ENCODE measurements at places on chromosomes 1 and 21.

DNA sequence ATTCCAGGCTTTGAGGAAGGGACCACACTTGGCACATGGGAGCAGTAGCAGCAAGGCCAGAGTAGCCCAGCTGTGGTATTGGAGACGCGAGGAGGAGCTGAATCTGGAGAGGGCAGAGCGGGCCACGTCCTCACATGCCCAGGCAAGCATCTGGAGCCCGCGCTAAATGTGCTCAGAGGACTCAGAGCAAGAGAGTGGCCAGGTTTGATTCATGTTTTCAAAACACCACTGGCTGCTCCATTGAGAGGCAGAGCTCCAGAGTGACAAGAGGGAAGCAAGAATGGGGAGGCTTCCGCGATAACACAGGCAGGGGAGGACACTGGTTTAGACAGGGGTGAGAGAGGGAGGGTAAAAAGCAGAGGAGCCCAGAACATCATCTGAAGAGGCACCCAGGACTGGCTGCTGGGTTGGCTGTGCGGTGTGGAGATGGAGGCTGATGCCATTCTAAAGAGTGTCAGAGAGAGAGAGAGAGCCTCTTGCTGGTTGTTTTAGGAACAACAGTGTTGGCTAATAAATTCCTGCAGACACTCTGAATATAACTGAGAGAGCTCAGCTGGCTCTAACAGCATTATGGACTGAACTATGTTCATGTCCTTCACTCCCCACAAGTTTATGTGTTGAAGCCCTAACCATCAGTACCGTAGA, 32.3 kb downstream of the RCAN1 start:
- no peak for DNase-seq

DNA sequence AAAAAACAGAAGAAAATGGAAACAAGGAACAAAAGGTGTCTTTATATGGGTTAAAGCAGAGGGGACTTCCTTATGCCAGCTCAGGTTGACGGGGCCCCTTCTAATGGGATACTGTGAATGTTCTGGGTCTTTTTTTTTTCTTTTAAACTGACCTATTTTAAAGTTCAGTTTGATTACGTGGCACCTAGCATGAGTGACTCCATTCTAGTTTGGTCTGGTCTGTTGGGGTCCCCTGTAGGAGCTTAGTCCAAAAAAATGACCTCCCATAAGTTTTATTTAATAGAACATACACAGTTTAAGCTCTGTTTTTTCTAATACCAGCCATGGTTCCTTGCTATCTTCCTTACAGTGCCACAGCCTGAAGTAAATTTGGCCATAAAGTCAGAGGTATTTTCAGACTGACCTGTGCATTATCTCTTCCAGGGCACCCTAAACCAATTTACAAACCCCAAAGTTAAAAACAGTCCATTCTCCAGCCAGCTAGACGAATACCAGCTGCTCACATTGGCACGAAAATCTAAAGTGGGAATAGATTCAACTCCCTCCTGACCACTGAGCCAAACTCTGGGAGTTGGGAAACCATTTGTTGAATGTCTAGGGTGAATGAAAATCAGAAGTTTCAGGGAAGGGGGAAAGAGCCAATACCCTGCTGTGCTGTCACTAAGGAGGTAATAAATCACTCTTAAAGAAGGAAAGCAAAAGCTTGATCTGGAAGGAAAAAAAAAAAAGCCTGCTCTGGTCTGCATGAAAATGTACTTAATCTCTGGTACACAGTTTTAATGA, 42.4 kb downstream of the AKNAD1 start:
- DNase-seq: no peak

- no peak for DNase-seq
Observed at GRCh38 chr1:218850367-218850766, 323.3 kb upstream of the LYPLAL1 start.

DNA sequence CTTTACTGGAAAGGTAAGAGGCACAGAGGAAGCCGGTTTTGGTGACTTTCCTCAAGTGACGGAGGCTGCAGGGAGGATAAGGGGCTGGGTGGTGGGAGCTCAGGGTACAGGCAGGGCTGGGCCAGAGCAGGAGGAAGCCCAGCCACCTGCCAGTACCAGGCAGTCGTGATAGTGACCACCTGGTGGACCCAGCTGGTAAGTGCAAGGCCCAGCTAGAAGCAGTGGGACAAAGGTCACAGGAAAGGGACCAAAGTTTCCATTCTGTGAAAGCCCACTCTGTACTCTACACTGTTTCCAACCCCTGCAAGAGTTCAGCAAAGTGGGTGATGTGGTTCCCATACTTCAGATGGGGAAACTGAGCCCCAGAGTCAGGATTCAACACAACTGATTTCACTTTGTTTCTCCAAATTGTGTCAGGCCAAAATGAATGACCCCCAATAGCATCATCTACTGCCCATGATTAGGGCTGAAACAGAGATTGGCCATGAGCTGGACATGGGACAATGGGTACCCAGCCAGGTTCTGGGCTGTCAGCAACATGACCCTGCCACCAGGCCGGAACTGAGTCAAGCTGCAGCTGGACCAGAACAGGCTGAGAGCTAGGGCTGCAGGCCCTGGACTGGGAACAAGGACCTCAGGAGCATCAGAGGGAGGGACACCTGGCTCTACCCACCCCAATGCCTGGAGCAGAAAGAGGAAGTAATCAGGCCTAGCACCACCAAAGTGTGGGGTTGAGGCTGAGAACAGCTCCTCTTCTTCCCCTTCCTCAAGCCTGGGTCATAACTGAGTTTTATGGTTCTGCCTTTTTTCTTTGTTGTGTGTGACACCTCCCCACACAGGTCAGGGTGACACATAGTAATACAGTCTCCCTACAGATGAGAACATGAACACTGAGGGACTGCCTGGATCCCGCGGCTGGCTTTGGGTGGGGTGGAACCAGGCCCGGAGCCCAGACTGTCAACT, 50.2 kb downstream of the KCNN3 start:
- no peak for DNase-seq

- DNase-seq: no peak
Observed at GRCh38 chr1:161089938-161090337, 580 bp upstream of the NECTIN4 start.

DNA sequence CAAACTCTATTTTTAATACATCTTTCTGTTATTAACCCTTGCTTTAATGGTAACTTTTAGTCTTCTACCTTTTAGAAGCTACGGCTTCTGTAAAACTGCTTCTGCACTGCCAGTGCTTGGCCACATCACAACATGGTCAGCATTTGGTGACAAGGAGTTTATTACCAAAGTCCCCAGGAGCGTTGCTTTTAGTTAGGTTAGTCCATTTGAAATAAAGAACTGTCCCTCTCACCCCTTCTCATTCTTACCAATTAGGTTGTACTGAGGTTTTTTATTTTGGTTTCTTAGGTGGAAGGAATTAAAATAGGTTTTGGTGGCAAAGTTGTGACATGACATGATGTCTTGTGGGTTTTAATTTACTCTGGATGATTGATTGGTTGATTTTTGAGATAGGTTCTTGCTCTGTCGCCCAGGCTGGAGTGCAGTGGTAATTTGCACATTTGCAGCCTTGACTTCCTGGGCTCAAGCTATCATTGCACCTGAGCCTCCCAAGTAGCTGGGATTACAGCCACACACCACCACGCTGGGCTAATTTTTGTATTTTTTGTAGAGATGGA, 39.2 kb downstream of the SPEN start:
- no peak for DNase-seq

DNA sequence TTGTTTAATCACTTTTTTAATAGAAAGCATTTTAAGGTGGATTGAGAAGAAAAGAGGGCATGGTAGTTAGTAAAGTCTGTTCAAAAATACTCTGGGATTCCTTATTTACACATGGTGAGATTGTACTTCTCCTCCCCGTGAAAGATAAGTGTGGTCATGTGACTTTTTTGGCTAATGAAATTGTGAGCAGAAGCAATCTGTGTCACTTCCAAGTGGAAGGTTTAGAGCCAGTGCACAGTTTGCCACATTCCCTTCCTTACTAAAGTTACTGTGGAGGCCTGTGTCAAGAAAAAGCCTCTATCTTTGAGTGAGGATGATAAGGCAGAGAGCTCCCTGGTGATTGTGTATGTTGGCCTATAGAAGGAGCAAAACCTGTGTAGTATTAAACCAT, 471.3 kb downstream of the OMA1 start:
- DNase-seq: no peak

- DNase-seq: no peak
Observed at GRCh38 chr1:212782422-212783154, 9.0 kb downstream of the NSL1 start.

DNA sequence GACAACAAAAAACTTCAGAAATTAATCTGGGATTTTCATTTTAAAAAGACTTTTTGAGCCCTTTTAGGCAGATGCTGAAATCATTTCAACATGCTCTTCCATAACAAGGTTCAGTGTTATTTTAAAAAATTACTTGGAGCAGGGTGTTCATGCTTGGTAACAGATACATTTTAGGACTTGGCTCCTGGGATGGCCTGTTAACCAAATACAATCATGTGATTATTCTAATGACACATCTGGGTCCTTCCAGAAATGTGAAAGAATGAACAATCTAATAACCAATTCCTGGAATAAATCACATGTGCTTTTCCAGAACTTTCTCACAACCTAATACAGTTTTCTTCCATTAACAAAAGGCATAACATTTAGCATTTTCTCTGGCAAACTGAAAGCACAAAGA, 379.8 kb upstream of the RUNX1 start:
- DNase-seq: no peak

GRCh38 chr1:52203935-52204625, 62.2 kb downstream of the ZFYVE9 start:
- no peak for DNase-seq

DNA sequence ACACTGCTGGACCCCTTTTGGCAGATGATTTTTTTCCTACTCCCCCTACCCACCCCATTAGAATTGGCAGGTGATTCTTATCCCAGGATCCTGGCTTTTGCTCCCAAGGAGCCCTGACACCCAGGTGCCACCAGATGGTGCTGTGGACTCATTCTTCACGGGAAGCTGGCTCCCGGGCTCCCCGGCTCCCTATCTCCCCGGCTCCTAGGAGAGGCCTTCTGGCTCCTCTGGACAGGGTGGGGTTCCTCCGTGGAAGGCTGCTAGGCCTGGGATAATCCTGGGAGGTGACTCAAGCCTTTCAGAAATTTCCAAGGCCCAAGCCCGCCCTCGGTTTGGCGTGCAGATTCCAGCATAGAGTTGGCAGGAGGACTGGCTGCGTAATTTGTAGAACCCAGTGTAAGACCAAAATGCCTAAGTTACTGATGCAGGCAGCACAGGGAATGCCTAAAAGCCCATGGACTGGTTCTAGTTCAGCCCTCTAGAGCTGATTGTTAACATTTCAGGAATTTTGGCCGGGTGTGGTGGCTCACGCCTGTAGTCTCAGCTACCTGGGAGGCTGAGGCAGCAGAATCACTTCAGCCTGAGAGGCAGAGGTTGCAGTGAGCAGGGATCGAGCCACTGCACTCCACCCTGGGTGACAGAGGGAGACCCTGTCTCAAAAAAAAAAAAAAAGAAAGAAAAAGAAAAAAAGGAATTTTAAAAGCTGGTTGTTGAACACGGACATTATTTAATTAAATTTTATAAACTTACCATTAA, 6.8 kb upstream of the BSDC1 start:
- no peak for DNase-seq

GRCh38 chr1:246117066-246117791, 389.9 kb downstream of the SMYD3 start:
- DNase-seq: no peak

DNA sequence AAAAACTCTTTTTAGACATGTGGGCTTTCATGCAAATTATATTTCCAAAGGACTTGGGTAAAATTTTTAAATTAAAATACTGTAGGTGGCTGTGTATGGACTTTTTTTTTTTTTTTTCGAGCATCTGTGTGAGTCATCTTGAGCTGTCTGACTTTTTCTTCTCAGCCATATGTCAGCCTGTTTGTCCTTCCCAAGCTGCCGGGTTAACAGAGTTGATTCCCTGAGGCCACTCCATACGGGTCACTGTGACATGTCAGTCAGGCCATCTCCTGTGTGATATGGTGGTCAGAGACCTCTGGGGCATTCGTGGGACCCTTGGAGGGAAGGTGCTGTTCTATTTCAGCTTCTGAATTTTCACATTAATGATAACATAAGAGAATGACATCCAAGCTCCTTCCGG, 148.3 kb downstream of the KCNJ6 start:
- no peak for DNase-seq

GRCh38 chr1:247548769-247549182, at the start of gene GCSAML:
TSS of gene GCSAML (plus strand) at chr1:247549134. CDS start at chr1:247549192, 58 bp downstream.
- DNase-seq: no peak

DNA sequence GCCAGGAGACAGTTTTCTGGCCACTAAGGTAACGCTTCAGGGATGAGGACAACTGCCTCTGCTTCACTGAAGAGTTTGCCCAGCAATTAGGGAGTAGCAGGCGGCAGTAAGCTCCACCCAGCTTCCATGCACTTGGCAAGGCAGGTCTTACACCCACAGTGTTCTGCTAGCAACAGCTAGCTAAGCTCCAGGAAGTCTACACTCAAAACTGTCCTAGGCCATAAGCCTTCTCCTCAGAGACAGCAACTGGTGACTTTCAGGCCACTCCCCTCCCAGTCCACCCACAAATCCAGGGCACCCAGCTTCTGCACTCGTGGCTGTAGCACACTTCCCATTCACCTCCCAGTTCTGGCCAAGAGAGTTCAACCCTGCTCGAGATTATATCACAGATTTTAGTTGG, 47.3 kb downstream of the KMO start:
- no peak for DNase-seq

DNA sequence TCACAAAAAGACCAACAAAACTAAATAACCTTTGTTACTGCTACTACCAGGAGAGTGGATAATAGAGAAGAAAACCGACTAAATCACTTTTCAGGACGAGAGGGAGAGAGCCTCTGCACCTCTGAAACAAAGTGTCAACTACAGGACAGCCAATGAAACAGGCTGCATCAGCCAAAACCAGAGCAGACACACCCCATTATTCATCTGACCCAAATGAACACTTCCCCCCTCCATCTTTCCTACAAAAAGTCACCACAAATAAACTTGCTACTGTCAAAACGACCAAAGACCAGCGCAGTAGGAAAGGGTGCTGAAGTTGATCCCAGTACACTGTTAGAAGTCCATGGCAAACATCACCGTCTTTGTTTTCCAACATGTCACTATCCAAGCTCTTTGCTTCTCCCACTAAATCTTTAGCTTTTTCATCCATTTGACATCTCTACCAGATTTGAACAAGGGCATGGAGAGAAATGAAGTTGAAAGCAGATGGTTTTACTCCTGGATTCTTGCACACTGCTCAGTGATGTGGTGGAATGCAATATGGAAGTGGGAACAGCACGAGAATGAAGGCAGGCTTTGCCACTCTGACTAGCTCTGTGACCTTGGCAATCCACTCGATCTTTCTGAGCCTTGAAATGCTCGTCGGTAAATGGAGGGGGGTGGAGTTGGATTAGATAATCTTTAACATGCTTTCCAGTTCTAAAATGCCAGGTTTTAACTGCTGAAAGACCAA, 20.5 kb downstream of the DSTYK start:
- DNase-seq: no peak

- DNase-seq: no peak
Observed at GRCh38 chr1:25688390-25689119, 72.0 kb downstream of the MAN1C1 start.

All from epithelial cell of proximal tubule (primary cell).